HepG2 (cell line): ENCODE measurements at places on chromosomes 5 and 9.

GRCh38 chr9:35364817-35365585 lies 124.9 kb upstream of the RUSC2 start:
- H3K36me3 ChIP-seq: peaks cover 2% of the 10 kb centered on the region; the same call in 1 of the 2 replicates
- no peak overlapping the region for H3K27ac ChIP-seq
- no peak for DNase-seq
- H3K27me3 ChIP-seq: no peaks in the 10 kb centered on the region

DNA sequence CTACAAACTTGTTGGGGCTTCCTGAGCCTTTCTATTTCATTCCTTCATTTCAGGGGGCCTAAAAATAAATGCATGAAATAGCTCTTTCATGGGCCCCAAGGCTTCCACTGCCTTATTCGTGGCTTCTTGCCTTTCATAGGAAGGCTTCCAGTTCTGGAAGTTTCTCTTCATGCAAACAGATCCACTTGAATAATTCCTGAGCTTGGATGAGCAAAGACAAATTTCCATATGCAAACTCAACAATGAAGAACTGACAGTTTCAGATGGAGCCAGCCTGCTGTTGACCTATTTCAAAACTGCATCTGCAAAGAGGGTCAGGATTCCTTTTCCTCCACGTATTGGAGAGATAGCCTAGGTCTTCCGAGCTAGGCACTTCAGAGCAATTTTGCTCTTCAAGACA lies 142.1 kb downstream of the MLLT3 start:
- no peak overlapping the region for H3K4me3 ChIP-seq
- H3K36me3 ChIP-seq: no peaks in the 10 kb centered on the region
- H3K27me3 ChIP-seq: no peaks in the 10 kb centered on the region
- H3K27ac ChIP-seq: no peak overlapping the region

DNA sequence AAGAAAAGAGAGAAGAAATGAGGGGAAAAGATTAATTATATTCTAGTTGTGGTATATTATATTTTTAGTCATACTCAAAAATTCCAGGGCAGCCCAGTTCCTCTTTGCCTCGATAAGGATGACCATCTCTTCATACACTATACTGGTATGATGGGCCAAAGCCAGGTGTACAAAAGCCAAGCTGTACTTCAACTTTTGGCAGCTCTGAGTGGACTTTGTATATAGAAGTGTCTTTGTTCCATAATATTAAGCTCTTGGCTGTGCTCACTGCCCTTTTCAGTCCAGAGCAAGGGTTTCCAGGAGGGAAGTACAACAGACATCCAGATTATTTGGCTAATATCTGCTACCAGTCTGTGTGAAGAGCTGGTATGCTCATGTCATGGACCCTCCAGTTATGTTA lies 934.3 kb upstream of the CDH10 start:
- H3K4me1 ChIP-seq: no peaks in the 10 kb centered on the region
- H3K4me3 ChIP-seq: no peak overlapping the region
- H3K27me3 ChIP-seq: no peaks in the 10 kb centered on the region

DNA sequence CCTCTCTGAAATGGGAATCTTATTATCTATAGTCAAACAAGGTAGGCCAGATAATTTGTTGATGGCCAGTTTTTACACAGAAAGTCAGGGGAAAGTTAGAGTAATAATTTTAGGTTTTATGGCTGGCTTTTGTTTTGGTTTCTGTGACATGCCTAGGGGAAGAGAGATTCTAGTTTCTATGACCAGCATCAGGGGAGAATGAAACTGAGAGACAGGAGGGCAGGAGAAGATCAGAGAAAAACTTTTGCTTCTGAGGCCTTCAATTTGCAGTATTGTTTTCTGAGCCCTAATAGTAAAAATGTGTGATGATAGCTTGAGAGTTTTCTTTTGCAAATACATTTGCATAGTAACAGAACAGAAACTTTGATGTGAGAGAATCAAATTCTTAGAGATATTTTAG lies 564.3 kb downstream of the ZNF608 start:
- no peaks in the 10 kb centered on the region for H3K4me1 ChIP-seq
- no peak overlapping the region for H3K4me3 ChIP-seq
- no peaks in the 10 kb centered on the region for H3K27me3 ChIP-seq
- H3K36me3 ChIP-seq: no peaks in the 10 kb centered on the region
- DNase-seq: no peak

GRCh38 chr5:68499987-68500386 lies 284.4 kb downstream of the PIK3R1 start:
- no peaks in the 10 kb centered on the region for H3K36me3 ChIP-seq
- H3K27ac ChIP-seq: no peak overlapping the region
- no peak for DNase-seq
- no peaks in the 10 kb centered on the region for H3K27me3 ChIP-seq
- no peak overlapping the region for H3K4me3 ChIP-seq

DNA sequence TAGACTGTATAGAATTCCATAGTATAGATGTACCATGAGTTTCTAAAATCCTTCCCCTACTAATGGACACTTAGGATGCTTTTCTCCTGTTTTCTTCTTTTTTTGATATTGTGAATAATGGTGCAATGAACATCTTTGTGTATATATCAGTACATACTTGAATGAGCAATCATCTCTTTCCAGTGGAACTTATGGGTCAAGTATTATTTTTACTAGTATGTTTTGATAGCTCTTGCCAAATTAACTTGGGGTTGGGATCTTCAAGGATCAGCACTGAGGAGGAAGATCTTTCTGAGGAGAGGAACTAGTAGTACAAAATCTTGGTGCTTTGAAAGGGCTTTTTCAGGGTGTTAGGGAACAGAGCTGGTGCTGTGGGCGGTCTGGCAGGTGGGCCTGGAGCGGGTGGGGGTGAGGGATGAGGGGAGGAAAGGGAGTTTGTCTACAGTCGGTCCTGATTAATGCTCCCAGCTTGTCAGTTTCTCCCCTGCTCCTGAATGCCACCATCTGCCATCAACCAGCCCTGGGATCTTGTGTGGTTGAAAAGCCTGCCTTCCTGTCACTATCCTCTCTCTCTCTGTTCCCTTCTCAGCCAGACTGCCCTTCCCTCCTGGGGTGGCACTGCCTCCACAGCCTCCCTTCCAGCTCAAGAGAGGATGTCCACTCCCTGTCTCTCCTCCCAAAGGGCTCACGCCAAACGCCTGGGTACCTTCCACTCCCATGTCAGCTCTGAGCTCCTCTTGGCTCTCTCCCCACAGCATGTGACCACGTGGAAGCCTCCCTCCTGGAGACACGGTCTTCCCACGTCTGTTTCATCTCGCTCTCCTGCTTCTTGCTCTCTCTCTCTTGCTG lies 185.9 kb downstream of the DAB2IP start:
- H3K4me3 ChIP-seq: no peak overlapping the region
- no peaks in the 10 kb centered on the region for H3K36me3 ChIP-seq
- no peak overlapping the region for H3K27ac ChIP-seq
- H3K4me1 ChIP-seq: peaks cover 12% of the 10 kb centered on the region
- H3K27me3 ChIP-seq: peaks cover 22% of the 10 kb centered on the region; the same call in 2 of the 3 replicates

- H3K27me3 ChIP-seq: no peaks in the 10 kb centered on the region
- no peak overlapping the region for H3K4me3 ChIP-seq
- H3K27ac ChIP-seq: no peak overlapping the region
- no peak for DNase-seq
- peaks cover 15% of the 10 kb centered on the region for H3K36me3 ChIP-seq
- H3K4me1 ChIP-seq: 0 out of 2 replicates have a peak, but pooled peaks cover 8% of the 10 kb centered on the region
These were observed 81.0 kb upstream of the SLC25A51 start for GRCh38 chr9:37984672-37985611.

- no peaks in the 10 kb centered on the region for H3K27me3 ChIP-seq
- H3K4me3 ChIP-seq: no peak overlapping the region
- H3K27ac ChIP-seq: no peak overlapping the region
- H3K4me1 ChIP-seq: no peaks in the 10 kb centered on the region
- no peak for DNase-seq
These were observed 253.6 kb upstream of the VLDLR start for GRCh38 chr9:2367970-2368369.

DNA sequence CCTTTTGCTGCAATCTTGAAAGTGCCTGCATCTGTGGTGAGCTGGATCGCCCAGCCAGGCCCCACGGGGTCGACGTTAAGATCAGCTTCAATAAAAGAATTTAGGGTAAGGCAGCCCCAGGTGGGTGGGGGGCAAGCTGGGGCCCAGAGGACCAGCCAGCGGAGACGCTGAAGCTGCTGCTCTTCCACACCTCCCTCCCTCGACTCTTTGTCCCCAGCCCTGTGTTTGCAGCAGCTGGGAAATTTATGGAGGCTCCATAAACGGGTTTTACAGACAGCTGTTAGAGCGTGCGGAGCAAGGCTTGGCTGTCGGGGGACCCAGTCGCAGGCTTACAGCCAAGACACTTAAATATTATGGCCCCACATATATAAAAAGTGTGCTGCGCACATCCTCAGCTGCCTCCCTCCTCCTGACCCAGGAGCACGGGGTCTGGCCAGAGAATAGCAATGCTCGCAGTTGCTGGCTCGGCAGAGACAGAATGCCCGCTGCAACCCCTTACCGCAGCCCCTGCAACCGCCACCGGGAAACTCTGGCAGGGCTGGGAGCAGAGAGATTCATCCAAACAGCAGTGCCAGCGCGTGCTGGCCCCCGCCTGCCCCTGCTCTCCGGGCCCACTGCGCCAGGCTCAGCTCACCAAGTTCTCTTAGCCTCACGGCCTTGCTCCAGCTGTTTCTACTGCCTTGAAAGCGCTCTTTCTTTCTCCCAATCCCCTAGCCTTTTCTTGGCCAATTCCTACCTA lies 28.4 kb upstream of the MVB12B start:
- no peaks in the 10 kb centered on the region for H3K36me3 ChIP-seq
- H3K27me3 ChIP-seq: peaks cover 30% of the 10 kb centered on the region; the same call in 2 of the 3 replicates
- H3K4me1 ChIP-seq: peaks cover 25% of the 10 kb centered on the region
- H3K4me3 ChIP-seq: no peak overlapping the region
- no peak overlapping the region for H3K27ac ChIP-seq

- H3K4me1 ChIP-seq: no peaks in the 10 kb centered on the region
- H3K27ac ChIP-seq: no peak overlapping the region
- no peak overlapping the region for H3K4me3 ChIP-seq
- H3K27me3 ChIP-seq: no peaks in the 10 kb centered on the region
These were observed 15.9 kb upstream of the WNT8A start for GRCh38 chr5:138067945-138068344.

DNA sequence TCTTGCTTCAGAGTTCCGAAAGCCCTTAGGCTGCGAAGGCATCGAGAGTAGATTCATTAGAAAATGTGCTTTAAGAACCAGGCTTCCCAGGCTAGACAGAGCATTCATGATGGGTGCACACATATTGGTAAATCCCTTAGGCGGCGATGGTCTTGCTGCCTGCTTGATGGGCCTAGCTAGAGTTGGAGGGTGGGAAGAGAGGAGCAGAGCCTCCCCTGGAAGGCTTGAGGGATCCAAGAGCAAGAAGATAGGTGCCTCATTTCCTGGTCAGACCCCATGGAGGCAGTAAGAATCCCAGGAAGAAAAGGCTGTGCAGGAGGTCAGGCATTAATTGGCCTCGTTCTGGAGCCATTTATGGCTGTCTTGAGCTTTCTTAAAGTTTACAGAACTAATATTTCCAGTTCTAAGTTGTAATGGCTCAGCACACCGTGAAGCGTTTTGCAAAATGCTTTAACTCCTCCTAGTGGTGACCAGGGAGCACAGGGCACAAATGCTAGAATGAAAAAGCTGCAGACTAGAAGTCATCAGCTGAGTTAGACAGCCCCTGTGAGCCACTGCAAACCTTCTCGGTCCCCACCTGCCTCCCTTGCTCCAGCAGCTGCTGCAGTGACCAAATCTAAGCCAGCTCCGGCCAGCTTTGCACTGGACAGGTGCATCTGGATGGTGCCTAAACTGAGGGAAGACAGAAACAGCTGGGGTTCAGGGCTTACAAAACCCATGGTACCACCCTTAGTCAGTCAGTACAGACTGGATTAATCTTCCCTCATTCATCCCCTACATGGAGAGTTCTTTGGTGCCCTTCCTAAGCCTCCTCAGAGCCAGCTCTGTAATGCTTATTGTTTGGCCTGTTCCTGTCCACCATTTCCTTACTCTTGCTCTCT lies 14.7 kb downstream of the SLC45A2 start:
- no peaks in the 10 kb centered on the region; the same call in 1 of the 2 replicates for H3K27me3 ChIP-seq
- H3K4me3 ChIP-seq: no peak overlapping the region
- no peaks in the 10 kb centered on the region for H3K36me3 ChIP-seq
- no peak overlapping the region for H3K27ac ChIP-seq

DNA sequence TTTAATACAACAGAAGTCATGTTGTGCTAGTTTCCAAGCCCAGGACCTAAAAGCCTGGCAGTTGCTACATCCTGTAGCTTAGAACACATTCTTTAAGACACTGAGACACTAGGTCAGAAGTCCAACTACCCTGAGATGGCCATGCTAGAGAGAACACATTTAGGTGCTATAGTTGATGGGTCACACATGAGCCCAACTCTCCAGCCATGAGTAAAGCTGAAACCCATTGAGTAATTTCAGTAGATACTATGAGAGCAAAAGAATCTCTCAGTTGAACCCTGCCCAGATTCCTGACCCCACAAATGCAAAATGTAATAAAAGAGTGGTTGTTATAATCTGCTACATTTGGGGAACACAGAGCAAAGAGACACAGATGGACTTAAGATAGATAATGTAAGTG lies 164.4 kb downstream of the SEMA5A start:
- no peaks in the 10 kb centered on the region for H3K27me3 ChIP-seq
- DNase-seq: no peak
- no peaks in the 10 kb centered on the region for H3K36me3 ChIP-seq
- H3K27ac ChIP-seq: no peak overlapping the region
- no peaks in the 10 kb centered on the region for H3K4me1 ChIP-seq

DNA sequence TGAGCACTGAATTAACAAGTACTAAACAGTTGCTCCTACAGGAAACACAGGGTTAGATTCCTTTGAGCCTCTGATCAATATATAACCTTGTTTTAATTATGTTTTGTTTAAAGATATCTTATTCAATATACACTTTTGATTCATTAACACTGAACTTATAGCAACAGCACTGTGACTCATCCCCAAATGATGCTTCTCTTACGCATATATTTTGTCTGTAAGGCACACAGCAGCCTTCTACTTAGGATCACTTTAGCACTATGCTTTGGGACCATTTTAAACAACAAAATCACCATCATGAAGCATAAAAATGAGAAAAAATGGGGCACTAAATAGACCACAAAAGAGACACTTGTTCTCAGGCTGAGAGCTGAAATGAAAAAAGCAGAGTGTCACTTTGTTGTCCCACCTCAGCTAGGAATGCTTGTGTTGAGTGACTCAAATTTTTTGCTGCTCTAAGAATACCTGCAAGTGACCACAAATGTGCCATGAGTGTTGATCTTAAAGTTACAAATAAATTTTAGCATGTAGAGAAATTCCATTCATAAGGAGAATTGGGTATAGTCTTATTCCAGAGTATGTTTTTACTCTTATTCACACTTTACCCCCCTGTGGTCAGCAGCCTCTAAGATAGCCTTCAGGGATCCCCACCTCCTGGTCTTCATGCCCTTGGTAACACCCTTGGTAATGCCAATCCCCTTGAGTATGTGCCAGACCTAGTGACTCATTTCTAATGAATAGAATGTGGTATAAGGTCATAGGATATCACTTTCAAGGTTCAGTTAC lies 252.7 kb upstream of the IL12B start:
- no peaks in the 10 kb centered on the region for H3K4me1 ChIP-seq
- H3K27ac ChIP-seq: no peak overlapping the region
- DNase-seq: no peak
- no peaks in the 10 kb centered on the region for H3K36me3 ChIP-seq

DNA sequence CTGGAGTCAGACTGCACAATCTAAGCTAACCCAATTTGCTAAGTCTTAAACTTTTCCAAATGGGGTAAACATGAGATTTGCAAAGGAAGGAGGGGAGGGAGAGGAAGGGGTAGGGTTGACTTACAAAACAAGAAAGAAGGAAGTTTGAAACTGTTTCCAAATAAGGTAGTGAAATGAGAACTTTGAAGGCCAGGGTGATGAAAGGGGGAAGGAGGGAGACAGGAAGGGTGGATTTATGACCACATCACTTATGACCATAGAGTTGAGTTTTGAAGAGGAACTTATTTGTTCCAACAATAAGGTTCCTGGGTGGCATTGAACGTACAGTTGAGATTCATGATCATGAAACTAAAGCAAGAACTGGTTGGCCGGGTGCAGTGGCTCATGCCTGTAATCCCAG lies 72.5 kb upstream of the DAPK1 start:
- DNase-seq: no peak
- H3K27ac ChIP-seq: no peak overlapping the region
- H3K4me1 ChIP-seq: no peaks in the 10 kb centered on the region
- H3K36me3 ChIP-seq: no peaks in the 10 kb centered on the region
- H3K27me3 ChIP-seq: 0 out of 3 replicates have a peak, but pooled peaks cover 3% of the 10 kb centered on the region
